Glomerular endothelial cell (primary cell): ENCODE measurements at places on chromosomes 12 and 14. TPM values are rescaled to one million over a fixed set of nuclear protein-coding genes. Genes with fewer than 3 reads are reported as not detected.

- no peak for DNase-seq
Measured at GRCh38 chr12:131222329-131223139, 268.8 kb downstream of the ADGRD1 start.

- no peak for DNase-seq
Measured at GRCh38 chr12:25788707-25789442, 169.6 kb upstream of the RASSF8 start.

DNA sequence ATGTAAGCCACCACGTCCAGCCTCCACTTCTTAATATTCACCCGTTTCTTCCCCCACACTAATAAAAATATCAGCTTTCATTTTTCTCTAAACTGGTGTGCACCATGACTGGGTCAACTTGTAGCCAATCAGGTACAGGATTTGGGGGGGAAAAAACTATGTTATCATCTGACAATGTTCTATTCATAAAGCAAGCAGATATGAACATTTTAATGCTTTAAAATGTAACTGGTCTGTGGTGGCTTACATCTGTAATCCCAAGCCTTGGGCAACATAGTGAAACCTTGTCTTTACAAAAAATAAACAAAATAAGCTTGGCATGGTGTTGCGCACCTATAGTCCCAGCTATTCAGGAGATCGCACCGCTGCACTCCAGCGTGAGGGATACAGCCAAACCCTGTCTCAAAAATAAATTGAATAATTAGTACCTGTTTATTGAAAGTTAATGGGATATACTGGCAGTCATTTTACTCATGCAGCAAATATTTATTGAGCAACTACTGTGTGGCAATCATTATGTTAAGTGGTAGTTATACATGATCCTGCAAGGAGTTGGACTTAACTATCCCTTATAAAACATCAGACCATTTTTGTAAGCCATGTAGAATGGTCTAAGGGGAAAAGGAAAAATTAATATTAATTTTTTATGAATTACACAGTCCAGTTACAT lies 15.3 kb upstream of the ITPR2 start:
- no peak for DNase-seq

AICDA gene
- not detected in 2 replicates for total RNA-seq

MANSC4 gene
- total RNA-seq, result not detected in 2 replicates

DNA sequence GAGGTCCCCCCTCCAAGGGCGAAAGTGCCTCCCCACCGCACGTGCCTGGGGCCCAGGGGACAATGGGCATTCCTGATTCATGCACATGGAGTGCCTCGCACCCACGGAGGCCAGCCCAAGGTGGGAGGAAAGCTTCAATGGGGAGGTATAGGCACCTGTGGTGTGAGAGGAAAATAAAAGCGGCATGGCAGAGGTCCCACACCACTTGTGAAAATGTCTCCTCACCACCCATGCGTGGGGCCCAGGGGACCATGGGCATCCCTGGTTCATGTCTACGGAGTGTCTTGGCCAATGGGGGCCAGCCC lies 384.7 kb downstream of the ALG10 start:
- no peak for DNase-seq

RDH5 gene
- total RNA-seq, result 1.0 and 2.6 TPM in 2 replicates

CACNA2D4 gene
- 0.76 TPM in 1 of 2 replicates, not detected in the other for total RNA-seq

DNA sequence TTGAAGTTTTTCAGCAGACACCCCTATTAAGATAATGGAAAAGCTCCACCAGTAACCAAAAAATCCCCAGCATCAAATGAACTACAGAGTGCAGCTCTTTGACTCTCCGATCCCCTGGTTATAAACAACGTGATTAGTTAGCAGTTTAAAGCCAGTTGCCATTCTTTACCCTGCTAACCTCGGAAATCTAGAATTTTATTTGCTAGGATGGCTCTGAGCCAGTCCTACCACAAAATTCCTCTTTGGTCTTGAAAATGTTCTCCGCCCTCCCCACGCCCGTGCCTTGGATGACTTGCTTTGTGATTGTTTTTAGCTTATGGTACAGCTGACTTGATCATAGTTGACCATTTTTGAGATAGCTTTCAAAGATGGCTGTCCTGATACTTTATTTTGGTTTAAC lies 1.2 kb downstream of the KLHDC2 start:
- DNase-seq, result no peak

DNA sequence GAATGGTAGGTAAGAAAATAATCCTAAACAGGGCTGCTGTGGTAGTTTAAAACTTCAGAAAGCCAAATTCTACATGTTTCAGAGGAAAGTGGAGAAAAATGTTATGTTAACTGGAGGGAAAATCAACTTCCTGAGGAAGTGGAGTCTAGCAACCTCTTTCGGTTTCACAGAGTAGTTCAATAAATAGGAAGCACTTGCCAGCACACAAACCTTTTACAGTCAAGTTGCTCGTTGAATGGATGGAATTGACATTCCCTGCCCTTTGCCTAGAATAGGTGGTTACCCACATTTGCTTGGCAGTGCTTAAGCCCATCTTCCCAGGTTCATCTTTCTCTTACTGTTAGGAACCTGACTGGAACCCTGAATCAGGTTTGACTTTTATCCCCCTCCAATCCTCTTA lies 15.9 kb downstream of the ANKRD13A start:
- no peak for DNase-seq

GRCh38 chr12:7122811-7123769 lies 5.6 kb downstream of the RBP5 start:
- no peak for DNase-seq
